ENCODE measurements at places on chromosomes 6 and 20.

DNA sequence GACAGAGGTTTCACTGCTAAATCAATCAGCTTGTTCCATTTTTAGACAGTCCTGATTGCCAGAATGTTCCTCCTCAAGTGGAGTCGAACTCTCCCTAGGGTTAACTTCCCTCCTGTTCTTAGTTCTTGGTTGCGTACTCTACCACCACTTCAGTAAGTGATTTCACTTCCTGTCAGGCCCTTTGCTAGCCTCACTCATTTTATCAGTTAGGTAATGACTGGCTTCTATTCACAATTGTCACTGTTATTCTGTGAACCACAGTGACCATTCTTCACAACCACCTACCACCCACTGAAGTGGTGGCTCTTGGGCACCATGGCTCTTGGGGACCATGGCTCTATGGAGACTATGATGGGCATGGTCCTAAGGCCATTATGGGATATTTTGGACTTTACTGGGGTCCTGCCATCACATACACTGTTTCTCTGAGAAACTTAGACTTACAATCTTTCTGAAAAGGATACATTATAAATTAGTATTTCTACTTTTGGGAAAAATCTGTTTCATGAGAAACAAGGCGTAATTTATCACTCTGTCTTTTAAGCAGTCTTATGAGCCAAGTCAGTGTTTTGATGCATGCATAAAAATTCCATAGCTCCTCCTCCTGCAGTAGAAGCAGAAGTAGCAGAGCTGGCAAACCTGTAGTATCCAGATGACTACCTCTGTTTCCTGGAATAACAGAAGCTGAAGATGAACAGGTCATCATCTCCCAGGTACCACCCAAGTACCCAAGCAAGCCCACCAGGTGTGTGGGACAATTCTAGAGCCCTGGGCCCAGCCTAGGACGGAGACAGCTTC lies 66.3 kb downstream of the ATXN1 start:
- no peak for DNase-seq

DNA sequence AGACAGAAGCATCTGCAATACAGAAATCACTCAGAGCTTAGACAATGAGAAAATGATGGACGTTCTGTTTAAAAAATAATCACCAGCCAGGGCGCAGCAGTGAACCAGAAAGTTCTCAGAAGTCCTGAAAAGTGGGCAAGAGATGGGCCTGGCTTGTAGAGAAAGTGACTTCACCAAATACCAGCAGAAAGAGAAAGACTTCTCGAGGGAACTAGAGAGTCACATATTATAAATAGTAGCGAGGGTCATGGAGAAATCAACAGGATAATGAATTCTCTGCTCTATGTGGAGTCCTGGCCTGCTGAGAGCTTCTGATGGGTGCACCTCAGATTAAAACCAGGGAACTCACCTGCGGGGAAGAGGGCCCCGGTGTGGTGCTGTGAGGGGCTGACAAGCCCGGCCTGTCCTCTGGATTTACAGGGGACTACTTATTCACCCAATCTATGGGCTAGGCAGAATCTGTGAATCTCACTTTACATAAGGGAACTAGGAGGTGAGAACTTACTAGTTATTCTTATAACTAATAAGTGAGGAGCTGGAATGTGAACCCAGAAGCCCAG lies 5.6 kb upstream of the RAMACL start:
- no peak for DNase-seq

DNA sequence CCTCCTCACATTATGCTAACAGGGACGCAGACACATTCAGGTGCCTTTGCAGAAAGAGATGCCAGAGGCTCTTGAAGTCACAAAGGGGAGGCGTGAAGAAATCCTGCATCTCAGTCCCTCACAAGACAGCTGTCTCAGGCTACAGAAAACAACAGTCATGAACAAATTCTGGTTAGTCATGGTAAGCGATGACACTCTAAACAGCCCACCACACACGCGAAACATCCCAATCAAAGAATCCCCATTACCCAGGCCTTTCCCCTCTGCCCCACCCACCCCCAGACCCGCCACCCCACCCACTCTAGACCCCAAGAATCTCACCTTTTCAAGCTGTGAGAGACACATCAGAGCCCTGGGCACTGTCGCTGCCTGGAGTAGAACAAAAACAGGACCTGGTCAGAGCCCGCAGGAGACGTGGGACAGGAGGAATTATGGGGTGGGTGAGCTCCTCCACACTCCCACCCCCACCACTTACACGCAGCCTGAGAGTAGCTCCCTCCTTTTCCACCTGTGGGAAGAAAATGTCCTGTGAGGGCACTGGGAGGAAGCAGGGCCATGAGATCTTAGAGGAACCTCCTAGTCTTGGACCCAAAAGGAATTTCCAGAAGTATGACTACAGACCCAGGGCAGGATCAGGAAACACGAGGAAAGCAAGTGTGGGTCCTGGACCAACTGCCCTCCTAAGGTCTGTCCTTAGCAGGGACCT lies 2.7 kb downstream of the HLA-B start:
- DNase-seq, result no peak

DNA sequence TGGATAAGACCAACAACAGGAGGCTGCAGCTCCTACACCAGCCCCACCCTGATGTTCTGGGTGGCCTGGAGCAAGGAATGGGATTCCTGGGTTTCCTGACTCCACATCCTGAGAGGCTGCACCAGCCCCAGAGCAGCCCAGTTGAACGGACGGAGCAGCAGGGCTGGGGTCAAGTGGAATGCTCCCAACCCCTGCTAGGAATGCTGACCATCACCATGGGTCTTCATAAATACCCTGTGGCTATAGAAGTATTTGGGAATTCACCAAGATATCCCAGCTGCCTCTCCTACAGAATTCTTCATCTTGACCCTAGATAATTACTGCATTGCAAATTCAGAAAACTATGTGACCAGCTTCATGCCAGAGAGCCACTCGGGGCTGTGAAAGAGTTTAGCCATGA lies 180.3 kb downstream of the THBS2 start:
- no peak for DNase-seq

GRCh38 chr20:64136004-64136710 lies 28.1 kb upstream of the MYT1 start:
- DNase-seq, result no peak

DNA sequence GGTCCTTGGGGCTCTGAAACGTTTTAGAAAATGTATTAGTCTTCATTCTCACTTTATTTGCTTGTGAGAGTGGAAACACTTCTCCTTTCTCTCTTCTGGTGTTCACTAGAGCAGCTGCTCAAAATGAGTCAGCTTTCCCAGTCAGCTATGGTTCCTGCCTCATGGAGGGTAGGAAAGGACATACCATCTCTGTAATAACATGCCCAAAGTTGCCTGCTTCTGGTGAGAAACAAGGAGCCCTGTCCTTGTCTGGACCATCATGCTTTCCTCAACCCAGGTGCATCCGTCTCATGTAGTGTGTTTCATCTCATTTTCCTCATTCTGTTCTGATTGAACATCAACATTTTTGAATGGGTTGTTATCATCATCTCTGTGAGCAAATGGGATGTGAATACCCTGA lies 17.1 kb upstream of the TINAG start:
- DNase-seq, result no peak

- no peak for DNase-seq
These were observed 44.9 kb downstream of the IRF4 start for GRCh38 chr6:436308-437036.

DNA sequence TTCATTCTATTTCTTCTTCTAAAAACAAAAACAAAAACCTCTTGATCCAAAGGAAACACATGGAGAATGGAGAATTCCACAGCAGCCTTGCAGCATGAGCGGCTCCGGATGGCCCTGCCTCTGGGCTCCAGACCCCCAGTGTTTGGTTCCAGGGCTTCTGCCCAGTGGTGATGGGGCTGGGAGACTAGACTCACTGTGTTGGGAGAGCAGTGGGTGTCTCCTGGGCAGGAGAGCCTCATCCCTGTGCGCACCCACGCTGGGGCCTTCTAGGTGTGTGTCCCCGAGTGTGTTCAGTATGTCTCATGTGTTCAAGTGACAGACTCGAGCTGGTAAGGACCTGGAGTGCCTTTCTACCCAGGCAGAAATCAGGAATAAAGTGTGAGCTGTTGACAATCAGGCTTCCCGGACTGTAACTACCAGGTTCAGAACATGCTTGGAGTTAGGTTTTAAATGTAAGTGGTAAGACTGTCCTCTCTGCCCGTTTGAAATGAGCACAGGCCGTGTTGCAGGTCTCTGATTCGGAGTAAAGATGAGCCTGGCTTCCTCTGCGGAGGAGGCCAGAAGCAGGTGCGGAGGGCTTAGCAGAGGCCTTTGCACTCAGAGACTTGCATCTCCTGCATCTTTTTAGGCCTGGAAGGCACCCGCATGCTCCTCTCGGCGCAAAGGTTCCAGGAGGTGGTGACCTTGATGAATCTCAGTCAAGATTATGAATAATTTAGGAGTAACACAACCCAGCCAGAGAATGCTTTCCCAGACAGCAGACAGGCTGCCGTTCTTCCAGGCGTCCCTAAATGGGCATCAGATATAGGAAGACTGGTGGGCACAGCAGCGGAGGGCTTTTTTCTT lies 253.6 kb downstream of the CDH26 start:
- DNase-seq, result no peak

DNA sequence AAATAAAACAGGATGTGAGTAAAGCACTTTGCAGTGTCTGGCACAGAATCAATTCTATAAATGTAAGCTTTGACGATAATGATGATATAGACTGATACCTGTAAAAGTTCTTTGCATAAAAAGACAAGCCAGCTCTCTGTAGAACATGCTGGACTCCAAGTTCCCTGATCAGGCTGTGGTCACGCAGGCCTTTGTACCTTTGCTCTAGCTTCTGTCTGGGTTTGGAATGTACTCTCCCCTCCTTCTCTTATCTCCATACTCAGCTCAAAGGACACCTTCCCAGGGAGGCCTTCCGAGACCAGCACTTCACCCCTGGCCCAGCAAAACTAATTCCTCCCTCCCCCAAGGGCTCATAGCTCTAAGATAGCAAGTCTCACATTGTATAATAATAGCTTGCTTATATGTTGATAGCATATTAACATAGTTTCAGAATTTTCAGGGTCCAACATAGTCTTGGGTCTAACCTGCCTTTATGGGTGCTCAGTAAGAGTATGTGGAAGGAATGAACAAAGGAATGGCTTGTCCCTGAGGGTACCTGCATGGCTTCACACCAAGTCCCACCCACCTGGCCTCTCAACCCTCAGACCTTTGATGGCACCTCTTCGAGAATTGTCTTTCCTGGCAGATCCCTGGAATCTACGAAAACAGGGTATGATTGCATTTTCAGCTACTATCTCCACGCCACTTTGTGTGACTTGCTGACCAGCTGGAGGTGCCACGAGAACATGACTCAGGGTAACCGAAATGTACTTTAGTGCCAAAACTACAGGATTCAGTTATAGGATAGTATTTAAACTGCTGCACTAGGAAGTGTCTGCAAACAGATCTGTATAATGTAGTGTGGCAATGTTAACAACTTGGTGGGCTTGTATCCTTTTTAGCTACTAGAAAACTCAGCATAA lies 41.7 kb upstream of the PIM1 start:
- no peak for DNase-seq

GRCh38 chr20:19934792-19935491 lies 82.2 kb upstream of the NAA20 start:
- DNase-seq, result peak; percentile 18

DNA sequence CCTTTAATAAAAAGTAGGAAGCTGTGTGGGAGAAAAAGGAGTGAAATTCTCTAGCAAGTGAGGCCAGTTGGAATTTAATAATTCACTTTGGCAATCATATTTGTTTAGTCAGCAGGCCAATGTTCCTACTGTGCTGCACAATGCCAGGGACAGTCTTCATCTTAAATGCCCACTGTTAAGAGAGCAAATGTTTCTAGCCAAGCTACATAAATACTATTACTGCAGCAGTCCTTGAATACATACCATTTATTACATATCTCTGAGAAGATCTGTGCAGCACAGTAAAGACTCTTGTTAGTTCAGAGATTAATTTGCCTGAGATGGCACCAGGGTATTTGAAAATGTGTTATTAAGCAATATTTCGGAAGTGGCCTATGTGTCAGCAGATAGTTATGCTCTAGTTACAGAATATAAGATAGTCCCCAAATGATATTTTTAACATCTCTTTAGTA lies 105.4 kb downstream of the OGFRL1 start:
- DNase-seq, result no peak

GRCh38 chr6:137799950-137800568 lies 67.0 kb upstream of the TNFAIP3 start:
- no peak for DNase-seq

DNA sequence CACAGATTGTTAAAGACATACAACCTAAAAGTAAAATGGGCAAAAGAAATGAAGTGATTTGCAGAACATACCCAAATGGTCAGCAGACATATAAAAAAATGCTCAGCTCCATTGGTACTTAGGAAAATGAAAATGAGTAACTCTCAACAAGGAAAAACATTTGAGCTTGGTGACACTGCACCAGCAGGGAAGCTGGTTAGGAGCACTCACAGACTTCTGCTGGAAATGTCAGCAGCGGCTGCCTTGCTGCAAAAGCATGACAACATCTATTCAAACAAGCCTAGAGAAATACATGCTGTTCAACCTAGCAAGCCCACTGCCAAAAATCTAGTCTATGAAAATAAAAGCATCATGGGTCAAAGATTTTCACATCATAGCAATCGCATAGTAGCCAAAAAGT lies 99.0 kb upstream of the FOXQ1 start:
- DNase-seq, result no peak

DNA sequence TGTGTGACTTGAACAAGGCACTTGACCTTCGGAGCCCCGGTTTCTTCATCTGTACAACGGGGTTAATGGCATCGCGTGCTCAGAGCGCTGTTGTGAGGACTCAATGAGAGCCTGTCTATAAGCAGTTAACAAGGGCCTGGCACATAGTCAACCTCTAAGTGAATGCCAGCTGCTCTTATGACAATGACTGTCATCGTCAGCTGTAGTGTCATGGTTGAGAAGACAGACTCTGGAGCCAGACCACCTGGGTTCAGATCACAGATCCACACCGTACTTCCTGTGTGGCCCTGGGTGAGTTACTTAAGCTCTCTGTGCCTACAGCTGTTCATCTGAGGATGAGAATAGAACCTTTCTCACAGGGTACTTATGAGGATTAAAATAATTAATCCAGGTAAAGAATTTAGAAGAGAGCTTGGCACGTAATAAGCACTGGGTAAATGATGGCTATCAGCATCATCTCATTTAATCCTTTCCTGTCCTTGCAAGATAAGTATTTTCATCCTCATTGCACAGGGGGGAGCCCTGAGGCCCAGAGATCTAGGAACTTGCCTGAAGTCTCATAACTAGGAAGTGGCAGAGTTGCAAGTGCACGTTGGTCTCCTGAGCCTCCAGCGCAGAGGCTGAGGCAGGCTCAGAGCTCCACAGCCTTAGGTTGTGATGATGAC lies 105.3 kb downstream of the EYA2 start:
- DNase-seq, result no peak

DNA sequence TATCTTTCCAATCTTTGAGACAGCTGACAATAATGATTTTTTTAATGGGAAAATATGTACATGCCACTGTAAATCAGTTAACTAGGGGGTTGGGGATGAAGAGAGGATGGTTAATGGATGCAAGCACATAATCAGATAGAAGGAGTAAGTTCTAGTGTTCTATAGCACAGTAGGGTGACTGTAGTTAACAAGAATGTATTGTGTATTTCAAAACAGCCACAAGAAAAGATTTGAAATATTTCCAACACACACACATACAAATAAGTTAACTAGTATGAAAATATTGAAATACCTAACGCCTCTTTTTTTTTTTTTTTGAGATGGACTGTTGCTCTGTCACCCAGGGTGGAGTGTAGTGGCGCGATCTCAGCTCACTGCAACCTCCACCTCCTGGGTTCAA lies 153.4 kb upstream of the SALL4 start:
- no peak for DNase-seq

- DNase-seq, result peak; percentile 96
These were observed 99.9 kb downstream of the CDH26 start for GRCh38 chr20:60057866-60058807.
